Activated CD8-positive, alpha-beta memory T cell treated with anti-CD3 and anti-CD28 coated beads for 1 hour (primary cell): ENCODE measurements at places on chromosomes 4 and X.

DNA sequence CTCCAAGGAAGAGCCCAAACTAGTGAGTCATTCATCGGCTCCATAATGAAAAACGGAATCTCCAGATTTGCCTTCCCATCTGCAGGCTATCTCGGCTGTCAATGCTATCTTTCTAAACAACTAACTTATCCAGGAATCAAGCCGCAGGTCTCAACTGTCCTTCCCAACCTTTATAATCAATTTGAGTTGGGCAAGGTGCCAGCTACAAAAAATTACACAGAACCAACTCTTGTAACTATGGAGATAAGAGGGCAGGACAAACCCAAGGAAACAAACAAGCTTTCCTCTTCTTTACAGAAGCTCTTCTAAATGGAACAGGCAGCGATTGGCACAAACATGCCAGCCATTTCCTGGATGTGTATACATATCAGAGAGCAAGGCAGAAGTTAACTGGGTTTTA is 61.2 kb upstream of the RAI2 start:
- DNase-seq = no peak

GRCh38 chr4:146500216-146500615 is 21.5 kb downstream of the SLC10A7 start:
- no peak for DNase-seq

DNA sequence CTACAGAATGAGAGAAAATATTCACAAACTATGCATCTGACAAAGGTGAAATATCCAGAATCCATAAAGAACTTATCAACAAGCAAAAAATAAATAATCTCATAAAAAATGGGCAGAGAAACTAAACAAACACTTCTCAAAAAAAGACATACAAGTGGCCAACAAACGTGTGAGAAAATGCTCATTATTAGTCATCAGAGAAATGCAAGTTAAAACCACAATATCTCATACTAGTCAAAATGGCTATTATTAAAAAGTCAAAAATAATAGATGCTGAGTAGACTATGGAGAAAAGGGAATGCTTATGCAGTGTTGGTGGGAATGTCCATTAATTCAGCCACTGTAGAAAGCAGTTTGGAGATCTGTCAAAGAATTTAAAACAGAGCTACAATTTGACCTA is 533.3 kb downstream of the TMA16 start:
- DNase-seq = no peak

DNA sequence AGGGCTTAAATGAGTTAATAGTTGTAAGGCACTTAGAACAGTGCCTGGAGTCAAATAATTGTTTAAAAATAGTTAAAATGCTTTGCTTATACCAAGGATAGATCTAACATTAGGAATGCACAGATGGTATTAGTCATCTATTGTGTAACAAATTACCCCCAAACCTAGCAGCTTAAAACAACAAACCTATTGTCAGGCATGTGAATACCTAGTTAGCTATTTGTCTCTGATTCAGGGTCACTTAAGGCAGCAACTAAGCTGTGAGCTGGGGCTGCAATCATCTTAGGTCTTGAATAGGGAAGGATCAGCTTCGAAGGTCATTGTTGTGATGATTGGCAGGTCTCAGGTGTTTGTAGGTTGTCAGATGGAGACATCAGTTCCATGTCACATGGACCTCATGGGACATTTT is 42.4 kb upstream of the AGA start:
- no peak for DNase-seq

DNA sequence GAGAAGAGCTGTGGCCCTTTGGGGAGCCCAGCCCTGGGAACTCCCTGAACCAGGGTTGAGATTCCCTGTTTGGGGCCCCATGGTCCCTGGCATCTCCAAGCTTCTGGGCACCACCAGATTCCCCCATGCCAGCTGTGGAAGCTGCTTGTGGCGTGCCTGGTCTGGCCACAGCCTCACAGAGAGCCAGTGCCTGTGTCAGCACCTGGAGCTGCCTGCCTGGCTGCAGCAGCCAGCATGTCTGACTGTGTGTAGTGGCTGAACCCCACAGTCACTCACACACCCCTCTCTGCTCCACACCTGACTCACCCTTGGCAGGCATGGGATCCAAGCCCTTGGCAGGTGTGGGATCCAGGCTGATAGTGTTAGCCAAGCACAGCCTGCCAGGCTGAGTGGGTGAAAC is 97.2 kb upstream of the GALNTL6 start:
- DNase-seq = no peak

GRCh38 chr4:161850631-161851030 is 313.2 kb downstream of the FSTL5 start:
- DNase-seq = no peak

GRCh38 chr4:148116969-148117368 is 325.2 kb downstream of the NR3C2 start:
- DNase-seq = no peak

DNA sequence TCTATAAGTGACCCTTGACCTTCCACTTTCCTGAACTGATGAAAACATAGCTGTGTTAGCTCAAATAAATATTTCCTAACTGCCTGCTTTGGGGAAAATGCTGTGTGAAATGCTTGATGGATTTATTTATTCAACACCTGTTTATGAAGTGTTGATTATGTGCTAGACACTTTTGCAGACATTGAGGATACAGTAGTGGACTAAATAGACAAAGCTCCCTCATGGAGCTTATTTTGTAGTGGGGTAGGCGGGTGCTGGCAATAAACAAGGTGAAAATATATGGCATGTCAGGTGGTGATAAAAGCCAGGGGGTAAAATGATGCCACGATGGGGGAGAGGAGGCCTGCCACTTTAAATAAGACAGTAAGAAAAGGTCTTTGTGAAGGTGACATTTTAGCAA is 50.2 kb upstream of the TLR3 start:
- no peak for DNase-seq

- DNase-seq = no peak
These were observed 9.0 kb downstream of the PDGFC start for GRCh38 chr4:156962528-156962974.

GRCh38 chr4:19038231-19038630 is 1016.7 kb upstream of the LCORL start:
- no peak for DNase-seq

DNA sequence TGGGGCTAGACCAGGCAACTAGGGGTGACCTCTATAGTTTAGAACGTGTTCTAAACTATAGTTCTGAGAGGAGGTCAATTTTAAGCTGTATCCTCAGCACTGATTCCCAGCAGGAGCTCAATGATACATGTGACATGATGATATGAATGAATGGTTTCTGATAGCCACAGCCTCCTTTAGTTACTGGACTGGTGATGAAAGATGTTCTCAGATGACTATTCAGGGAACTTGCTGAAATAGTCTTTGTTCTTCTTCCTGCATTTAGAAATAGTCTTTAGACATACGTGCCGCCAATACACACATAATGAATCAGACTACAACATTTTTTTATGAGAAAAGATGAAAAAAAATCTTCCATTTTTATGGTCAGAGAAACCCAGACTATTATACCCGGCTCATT is 116.3 kb upstream of the TMEM150C start:
- DNase-seq = no peak
